Muscle of leg (tissue), 16 donors: ENCODE measurements at places on chromosomes 12 and 14. TPM values are rescaled to one million over a fixed set of nuclear protein-coding genes. Genes with fewer than 3 reads are reported as not detected.

Gene KSR2
- under 0.01 TPM for total RNA-seq

Gene IFNG-AS1
- total RNA-seq: 0.31 TPM

Gene TAS2R19
- 3.6 TPM for total RNA-seq

Gene ZBTB39
- 5.0 TPM for total RNA-seq

Gene TAS2R50
- 1.6 TPM for total RNA-seq

Gene PITPNM2
- 3.0 TPM for total RNA-seq

Gene EIF5
- 99.8 TPM for total RNA-seq

Gene ARHGAP9
- total RNA-seq: 3.6 TPM

Gene LRP1
- total RNA-seq: 82.7 TPM

Gene NEDD1
- total RNA-seq: 26.5 TPM

Gene RERG
- 8.1 TPM for total RNA-seq

Gene CCDC85C
- 3.4 TPM for total RNA-seq

Gene SCNN1A
- not detected for total RNA-seq

Gene APEX1
- total RNA-seq: 60.0 TPM

Gene TAPBPL
- 10.5 TPM for total RNA-seq

Gene SUOX
- total RNA-seq: 19.3 TPM

Gene BHLHE41
- total RNA-seq: 1.6 TPM

Gene KLRG1
- total RNA-seq: 2.7 TPM

Gene EML5
- 0.93 TPM for total RNA-seq

Gene CNIH1
- total RNA-seq: 101 TPM

Gene TSPAN19
- 0.04 TPM for total RNA-seq

Gene MSI1
- 1.2 TPM for total RNA-seq

Gene C1QL4
- total RNA-seq: 0.27 TPM

Gene MAP1LC3B2
- 0.71 TPM for total RNA-seq

Gene KRT81
- total RNA-seq: 0.04 TPM

Gene ADGRD1
- 10.8 TPM for total RNA-seq

Gene RIPK3
- 2.0 TPM for total RNA-seq

Gene ACRBP
- 1.4 TPM for total RNA-seq

Gene TMEM119
- 50.8 TPM for total RNA-seq

Gene NPFF
- 0.98 TPM for total RNA-seq

Gene KRT7
- total RNA-seq: 0.31 TPM

Gene PABPN1
- total RNA-seq: 58.2 TPM

Gene SIX1
- total RNA-seq: 46.2 TPM

Gene NOS1
- total RNA-seq: 0.18 TPM

Gene CTSG
- 1.5 TPM for total RNA-seq

Gene SIVA1
- total RNA-seq: 92.4 TPM

Gene ALKBH2
- 25.8 TPM for total RNA-seq

Gene TRHDE
- 2.3 TPM for total RNA-seq

Gene FOXG1
- total RNA-seq: under 0.01 TPM

Gene TPPP2
- 0.44 TPM for total RNA-seq

Gene TEX52
- not detected for total RNA-seq

Gene KCNK13
- total RNA-seq: 0.22 TPM

Gene ZCRB1
- 81.8 TPM for total RNA-seq

Gene C12orf54
- total RNA-seq: 0.31 TPM

Gene SYCP3
- total RNA-seq: 0.13 TPM
